ENCODE measurements at places on chromosomes 6 and 20.

DNA sequence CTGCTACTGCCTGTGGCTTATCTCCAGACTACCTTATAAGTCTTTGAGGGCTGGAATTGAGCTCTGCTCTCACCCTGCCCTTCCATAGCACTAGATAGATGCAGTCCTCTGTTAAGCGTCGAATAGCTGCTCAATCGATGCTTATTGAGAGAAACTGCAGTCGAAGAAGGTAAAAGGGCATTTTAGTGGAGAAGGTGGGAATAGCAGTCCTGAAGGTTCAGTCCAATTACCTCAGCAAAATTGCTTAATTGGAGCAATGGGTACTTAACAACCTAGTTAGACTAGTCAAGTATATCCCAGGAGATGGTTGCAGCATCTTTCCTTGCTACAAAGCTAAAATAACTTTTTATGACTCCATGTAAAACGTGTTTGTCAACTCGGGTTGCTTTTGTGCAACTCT, 66.8 kb upstream of the NT5E start:
- no peak for DNase-seq

DNA sequence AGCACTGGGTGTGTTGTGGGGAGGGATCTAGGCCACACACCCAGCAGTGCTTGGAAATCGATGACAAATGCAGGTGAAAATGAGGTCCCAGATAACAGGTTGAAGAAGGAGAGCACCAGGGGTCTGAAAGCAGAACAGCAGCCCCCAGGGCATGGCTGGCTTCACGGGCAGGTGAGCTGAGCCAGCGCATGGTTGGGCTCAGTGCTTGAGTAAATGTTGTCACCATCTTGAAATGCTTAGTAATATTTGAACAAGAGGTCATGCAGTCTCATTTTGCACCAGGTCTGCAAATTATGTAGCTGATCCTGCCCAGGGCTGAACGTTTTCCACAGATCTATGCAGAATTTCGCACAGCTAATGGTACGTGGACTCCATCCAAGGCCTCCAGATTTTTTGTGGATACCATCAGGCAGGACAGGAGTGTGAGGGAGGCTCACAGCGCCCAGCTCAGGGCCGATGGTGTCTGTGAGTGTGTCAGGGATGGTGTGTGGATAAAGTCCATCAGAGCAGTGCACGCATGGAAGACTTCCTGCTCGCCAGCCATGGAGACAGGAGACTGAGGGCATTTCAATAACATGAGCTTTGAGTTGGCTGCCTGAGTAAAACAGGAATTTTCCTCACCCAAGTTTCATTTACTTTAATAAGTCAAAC, 53.1 kb upstream of the SNX9 start:
- DNase-seq = no peak

GRCh38 chr6:42820512-42821340, 38.9 kb downstream of the BICRAL start:
- no peak for DNase-seq

GRCh38 chr6:40631744-40632143, 44.6 kb upstream of the LRFN2 start:
- DNase-seq = no peak

DNA sequence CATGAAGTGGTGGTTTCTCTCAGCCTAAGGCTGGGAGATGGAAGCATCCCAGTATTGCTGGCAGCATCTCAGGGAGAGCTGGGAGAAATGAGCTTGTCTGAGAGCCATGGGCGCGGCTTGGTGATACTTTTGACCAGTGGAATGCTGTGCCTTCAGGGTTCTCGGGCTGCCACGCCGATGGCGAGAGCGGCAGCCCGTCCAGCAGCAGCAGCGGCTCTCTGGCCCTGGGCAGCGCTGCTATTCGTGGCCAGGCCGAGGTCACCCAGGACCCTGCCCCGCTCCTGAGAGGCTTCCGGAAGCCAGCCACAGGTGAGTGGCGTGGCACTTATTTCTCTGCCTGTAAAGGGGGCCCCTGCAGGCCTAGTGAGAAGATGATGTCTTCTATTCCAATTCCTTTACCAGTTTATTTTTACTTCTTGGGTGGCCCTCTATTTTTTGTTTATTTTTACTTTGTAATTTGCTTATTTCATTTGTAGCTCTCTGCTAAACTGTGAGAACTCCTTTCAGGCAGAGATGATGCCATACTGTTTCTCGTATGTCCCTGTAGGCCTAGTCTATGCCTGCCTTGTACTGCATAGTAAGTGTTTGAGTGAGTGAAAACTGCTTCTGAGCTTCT, 71.7 kb downstream of the ASXL1 start:
- DNase-seq = no peak

DNA sequence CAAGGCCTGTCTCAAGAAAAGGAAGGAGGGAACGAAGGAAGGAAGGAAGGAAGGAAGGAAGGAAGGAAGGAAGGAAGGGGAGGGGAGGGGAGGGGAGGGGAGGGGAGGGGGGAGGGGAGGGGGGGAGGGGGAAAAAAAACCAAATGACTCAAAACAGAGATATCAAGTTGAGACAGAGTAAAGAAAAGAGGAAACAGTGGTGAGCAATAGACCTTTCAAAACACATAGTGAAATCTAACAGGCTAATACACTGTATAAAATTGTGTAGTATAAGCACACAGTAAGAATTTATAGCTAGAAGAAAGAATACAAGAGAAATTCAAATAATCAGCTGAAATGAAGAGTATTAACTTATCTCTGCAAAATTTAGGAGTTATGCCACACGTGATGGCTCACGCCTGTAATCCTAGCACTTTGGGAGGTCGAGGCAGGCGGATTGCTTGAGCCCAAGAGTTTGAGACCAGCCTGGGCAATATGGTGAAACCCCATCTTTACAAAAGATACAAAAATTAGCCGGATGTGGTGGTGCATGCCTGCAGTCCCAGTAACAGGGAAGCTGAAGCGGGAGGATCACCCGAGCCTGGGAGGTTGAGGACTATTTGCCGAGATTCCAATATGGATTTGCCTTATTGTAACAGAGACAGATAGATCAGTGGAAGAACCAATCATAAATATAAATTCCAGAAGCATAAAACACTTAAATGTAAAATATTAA, 123.2 kb downstream of the PRND start:
- DNase-seq = no peak

All from liver (tissue), 10 donors.